ENCODE measurements at places on chromosomes 3 and 15. TPM values are rescaled to one million over a fixed set of nuclear protein-coding genes. Genes with fewer than 3 reads are reported as not detected.

Gene SPATA12
- under 0.01 TPM for total RNA-seq

Gene STX19
- not detected for total RNA-seq

Gene WNT5A
- total RNA-seq, result 0.30 TPM

Gene ROBO2
- total RNA-seq, result under 0.01 TPM

Gene KLHL40
- not detected for total RNA-seq

Gene AP3B2
- total RNA-seq, result not detected

Gene OSTN
- under 0.01 TPM for total RNA-seq

Gene ATP2B2
- total RNA-seq, result not detected

Gene UROC1
- not detected for total RNA-seq

Measured in epithelial cell of umbilical artery (primary cell).